ENCODE measurements at places on chromosomes 7 and 10. TPM values are rescaled to one million over a fixed set of nuclear protein-coding genes. Genes with fewer than 3 reads are reported as not detected.

NOS3 gene
- 0.30 TPM for total RNA-seq

MRLN gene
- not detected for total RNA-seq

ZDHHC4 gene
- 48.6 TPM for total RNA-seq

PCLO gene
- total RNA-seq = 0.96 TPM

PLEKHS1 gene
- total RNA-seq = 0.09 TPM

SHH gene
- total RNA-seq = 1.2 TPM

REPIN1 gene
- total RNA-seq = 97.0 TPM

C10orf67 gene
- total RNA-seq = 0.17 TPM

SLC25A28 gene
- 30.5 TPM for total RNA-seq

RPEL1 gene
- total RNA-seq = 0.07 TPM

MYL10 gene
- total RNA-seq = not detected

PCGF6 gene
- total RNA-seq = 10.4 TPM

AUTS2 gene
- 3.0 TPM for total RNA-seq

GHRHR gene
- total RNA-seq = not detected

CABCOCO1 gene
- total RNA-seq = 0.30 TPM

CYP2W1 gene
- not detected for total RNA-seq

ESYT2 gene
- 57.4 TPM for total RNA-seq

GDF2 gene
- not detected for total RNA-seq

GARS1 gene
- total RNA-seq = 142 TPM

ACADSB gene
- total RNA-seq = 7.5 TPM

SORCS1 gene
- total RNA-seq = not detected

ZNF239 gene
- total RNA-seq = 4.5 TPM

TMEM213 gene
- total RNA-seq = not detected

MOSPD3 gene
- total RNA-seq = 16.0 TPM

GALNT17 gene
- not detected for total RNA-seq

CFAP46 gene
- total RNA-seq = 1.4 TPM

SPDYE2 gene
- not detected for total RNA-seq

EFCAB10 gene
- total RNA-seq = 3.7 TPM

HTR5A gene
- total RNA-seq = not detected

CALHM3 gene
- total RNA-seq = 0.60 TPM

CHAT gene
- not detected for total RNA-seq

TMEM270 gene
- total RNA-seq = not detected

XRCC2 gene
- 5.4 TPM for total RNA-seq

TWIST1 gene
- total RNA-seq = 3.8 TPM

GIMAP1 gene
- not detected for total RNA-seq

ASZ1 gene
- not detected for total RNA-seq

DDC gene
- 1.9 TPM for total RNA-seq

MTURN gene
- total RNA-seq = 5.6 TPM

OR2A42 gene
- total RNA-seq = not detected

DENND2A gene
- 0.38 TPM for total RNA-seq

ZNF786 gene
- total RNA-seq = 6.4 TPM

FZD8 gene
- total RNA-seq = 7.2 TPM

STK32C gene
- 53.0 TPM for total RNA-seq

All from A549 treated with CORT108297 at 1 μM for 4 hours (cell line).